ENCODE measurements at places on chromosomes 6 and 20.
A peak's percentile ranks its signal among the peaks of the same experiment; 100 is the strongest.

GRCh38 chr6:167984144-167984719 lies 13.2 kb upstream of the KIF25 start:
- no peak for DNase-seq

DNA sequence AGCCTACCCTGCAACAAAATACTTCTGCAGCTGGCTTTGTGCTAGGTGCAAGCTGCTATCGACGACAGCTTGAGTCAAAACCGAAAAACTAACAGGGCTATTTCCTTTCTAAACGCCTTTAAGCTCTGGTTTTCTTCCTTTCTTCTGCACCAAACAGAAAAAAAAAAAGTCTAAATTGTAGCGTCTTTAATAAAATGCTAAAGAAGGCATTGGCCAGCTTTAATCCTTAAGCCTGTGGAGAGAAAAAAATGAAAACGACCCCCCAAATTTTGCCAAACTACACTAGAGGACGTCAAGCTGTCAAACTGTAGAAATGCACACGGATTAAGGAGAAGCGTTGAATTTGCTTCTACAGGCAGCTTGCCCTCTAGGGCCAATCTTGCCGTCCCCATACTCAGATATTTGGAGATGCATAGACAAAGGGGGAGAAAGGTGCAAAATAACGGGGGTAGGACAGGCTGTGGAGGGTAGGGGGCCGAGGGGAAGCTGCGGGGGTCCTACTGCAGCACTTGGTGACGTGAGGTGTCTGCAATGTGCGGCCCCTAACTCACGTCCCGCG lies 1.4 kb upstream of the NRN1 start:
- DNase-seq, result no peak

DNA sequence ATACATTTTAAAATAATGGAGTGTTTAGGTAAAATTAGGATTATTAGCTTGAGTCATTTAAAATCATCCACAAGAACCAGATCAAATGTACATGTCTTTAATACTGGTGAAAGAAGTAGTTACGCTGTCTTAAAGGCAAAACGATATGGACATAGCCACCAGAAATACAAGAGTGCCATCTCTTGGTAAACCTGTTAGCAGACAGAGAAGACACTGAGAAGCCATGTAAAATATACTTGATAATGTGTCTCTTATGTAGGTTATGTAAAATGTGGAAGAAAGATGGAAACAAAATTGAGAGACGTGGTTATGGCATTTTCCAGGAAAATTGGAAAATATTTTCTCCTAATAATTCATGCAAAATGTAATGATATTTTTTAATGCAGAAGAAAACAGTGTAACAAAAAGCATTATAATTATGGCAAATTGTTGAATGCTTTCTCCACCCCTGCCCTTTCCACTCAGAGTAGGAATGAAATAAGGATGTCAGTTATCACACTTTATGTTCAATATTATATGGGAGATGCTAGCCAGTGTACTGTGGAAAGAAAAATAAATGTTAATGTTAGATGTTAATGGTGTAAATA lies 12.2 kb upstream of the SLC17A2 start:
- no peak for DNase-seq

DNA sequence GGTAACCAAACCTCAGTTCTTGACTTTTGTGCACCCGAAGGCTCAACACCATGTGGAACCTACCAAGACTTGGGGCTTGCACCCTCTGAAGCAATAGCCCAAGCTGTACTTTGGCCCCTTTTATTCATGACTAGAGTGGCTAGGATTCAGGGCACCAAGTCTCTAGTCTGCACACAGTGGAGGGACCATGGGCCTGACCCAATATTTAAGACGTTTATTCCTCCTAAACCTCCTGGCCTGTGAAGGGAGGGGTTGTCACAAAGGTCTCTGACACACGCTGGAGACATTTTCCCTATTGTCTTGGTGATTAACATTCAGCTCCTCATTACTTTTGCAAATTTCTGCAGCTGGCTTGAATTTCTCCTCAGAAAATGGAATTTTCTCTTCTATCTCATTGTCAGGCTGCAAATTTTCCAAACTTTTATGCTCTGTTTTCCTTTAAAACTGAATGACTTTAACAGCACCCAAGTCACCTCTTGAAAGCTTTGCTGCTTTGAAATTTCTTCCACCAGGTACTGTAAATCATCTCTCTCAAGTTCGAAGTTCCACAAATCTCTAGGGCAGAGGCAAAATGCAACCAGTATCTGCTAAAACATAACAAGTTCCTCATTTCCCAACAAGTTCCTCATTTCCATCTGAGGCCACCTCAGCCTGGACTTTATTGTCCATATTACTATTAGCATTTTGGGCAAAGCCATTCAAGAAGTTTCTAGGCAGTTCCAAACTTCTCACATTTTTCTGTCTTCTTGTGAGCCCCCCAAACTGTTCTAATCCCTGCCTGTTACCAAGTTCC lies 481.4 kb upstream of the BTBD3 start:
- DNase-seq, result no peak

- DNase-seq, result no peak
These were observed 57.1 kb upstream of the LRRC1 start for GRCh38 chr6:53737746-53738145.

DNA sequence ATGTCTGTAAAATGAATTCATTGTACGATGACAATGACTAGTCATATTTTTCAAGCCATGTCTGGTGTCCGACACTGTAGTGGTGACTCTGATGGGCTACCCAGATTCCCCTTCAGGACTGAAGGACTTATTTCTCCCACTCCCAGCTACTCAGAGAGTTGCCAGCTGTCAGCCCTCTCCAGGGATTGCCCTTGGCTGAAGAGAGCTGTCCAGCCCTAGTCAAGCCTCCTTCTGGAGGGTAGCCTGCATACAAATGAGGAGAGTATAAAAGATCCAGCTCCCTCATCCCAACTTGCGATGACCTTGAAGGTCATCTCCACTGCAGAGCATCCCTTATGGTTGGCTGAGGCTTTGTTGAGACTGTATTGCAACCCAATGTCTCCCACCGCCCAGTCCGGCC lies 29.9 kb downstream of the JPH2 start:
- peak; percentile 25 for DNase-seq

GRCh38 chr20:17023036-17023435 lies 203.8 kb upstream of the PCSK2 start:
- no peak for DNase-seq

DNA sequence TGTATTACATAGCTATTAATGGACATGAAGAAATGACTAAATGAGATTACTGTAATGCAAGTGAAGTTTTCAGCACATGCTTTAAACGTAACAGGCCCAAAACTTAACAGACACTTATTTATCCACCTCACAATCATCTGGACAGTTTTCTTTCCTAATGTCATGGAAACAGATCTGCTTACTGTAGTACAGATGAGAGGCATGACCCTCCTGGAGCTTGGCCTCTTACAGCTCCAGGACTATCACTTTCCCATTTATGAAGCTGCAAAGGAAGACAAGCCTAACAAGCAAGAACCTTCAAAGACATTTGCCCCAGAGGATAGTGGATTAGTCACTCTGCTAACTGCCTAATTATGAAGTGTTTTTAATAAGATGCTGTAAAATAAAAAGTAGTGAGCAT lies 419.3 kb downstream of the PHF3 start:
- no peak for DNase-seq

- DNase-seq, result no peak
These were observed 1026.9 kb upstream of the ADGRB3 start for GRCh38 chr6:67608099-67608749.

DNA sequence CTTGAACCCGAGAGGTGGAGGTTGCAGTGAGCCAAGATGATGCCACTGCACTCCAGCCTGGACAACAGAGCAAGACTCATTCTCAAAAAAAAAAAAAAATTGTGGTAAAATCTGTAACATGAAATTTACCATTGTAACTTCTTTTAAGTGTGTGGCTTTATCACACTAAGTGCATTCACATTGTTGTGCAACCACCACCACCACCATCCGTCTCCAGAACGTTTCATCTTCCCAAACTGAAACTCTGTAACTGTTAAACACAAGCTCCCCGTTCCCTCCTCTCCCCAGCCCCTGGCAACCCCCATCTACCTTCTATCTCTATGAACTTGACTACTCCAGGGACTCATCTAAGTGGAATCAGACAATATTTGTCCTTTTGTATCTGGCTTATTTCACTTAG lies 29.7 kb downstream of the PDRG1 start:
- no peak for DNase-seq

DNA sequence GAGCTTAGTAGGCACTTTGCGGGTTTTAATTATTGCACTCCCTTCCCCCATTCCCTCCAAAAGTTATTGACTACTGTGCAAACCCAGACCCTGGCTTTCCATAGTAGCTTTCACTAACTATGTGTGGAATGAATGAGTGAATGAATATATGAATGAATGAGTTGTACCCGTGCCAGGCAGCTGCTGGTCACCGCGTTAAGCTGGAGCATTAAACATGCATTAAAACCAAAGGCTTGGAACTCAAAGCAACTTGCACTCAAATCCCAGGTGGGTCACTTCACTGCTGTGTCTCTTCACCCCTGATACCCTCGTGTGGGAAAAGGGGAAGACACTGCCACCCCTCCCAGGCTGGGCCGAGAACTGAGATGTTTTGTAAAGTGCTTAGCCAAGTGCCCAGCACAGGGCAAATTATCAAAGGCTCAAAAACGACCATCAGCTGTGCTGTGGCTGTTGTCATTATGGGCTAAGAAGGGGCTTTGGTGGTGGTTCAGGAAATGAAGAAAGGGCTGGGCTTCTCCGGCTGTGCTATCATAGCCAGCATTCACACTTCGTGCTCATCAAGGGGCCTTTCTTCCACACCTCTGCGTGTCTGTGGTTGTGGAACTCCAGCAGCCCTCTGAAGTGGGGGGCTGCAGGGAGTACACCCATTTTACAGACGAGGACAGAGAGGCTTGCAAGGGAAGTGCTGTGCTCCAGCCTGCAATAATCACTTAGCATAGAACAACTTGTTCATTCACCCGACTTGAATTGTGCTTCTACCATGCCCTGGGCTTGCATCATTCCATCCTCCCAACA lies 60.2 kb upstream of the STX16 start:
- DNase-seq, result no peak

- DNase-seq, result no peak
These were observed 10.5 kb downstream of the NKX2-2 start for GRCh38 chr20:21503345-21503744.

DNA sequence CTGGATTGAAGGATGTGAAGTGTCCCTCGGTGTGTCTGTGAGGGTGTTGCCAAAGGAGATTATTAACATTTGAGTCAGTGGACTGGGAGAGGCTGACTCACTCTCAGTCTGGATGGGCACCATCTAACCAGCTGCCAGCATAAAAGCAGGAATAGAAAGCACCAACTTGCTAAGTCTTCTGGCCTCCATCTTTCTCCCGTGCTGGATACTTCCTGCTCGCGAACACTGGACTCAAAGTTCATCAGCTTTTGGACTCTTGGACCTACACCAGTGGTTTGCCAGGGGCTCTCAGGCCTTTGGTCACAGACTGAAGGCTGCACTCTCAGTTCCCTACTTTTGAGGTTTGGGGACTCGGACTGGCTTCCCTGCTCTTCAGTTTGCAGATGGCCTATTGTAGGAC lies 220.3 kb upstream of the LRFN2 start:
- DNase-seq, result no peak

GRCh38 chr6:101393829-101394251 lies 332 bp downstream of the GRIK2 start:
- peak; percentile 48 for DNase-seq

GRCh38 chr6:14804785-14805210 lies 441.1 kb upstream of the JARID2 start:
- DNase-seq, result no peak

- DNase-seq, result no peak
These were observed 139.9 kb downstream of the TBXT start for GRCh38 chr6:166027761-166028160.

DNA sequence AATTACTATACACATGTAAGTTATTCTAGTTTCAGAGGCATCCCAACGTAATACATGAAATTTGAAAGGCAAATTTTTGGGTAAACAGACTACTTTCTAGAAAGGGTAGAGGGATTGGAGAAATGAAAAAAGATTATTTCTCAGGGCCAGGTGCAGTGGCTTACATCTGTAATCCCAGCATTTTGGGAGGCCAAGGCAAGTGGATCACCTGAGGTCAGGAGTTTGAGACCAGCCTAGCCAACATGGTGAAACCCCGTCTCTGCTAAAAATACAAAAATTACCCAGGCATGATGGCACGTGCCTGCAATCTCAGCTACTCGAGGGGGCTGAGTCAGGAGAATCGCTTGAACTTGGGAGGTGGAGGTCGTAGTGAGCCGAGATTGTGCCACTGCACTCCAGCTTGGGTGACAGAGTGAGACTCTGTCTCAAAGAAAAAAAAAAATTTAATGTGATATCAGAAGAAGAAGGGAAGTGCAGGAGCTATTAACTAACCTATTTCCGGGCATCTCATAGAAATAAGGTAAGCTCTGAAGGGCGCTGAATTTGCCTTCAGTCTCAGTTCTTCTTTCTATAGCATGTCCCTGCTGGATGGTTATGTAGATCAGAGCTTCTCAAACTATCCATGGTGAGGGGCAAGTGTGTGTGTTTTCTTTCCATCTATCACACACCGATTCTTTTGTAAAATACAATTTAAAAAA lies 100.3 kb upstream of the MTHFD1L start:
- DNase-seq, result no peak

GRCh38 chr6:159481897-159482296 lies 211.1 kb downstream of the SOD2 start:
- no peak for DNase-seq

GRCh38 chr6:162922563-162923166 lies 194.9 kb downstream of the PACRG start:
- DNase-seq, result no peak

DNA sequence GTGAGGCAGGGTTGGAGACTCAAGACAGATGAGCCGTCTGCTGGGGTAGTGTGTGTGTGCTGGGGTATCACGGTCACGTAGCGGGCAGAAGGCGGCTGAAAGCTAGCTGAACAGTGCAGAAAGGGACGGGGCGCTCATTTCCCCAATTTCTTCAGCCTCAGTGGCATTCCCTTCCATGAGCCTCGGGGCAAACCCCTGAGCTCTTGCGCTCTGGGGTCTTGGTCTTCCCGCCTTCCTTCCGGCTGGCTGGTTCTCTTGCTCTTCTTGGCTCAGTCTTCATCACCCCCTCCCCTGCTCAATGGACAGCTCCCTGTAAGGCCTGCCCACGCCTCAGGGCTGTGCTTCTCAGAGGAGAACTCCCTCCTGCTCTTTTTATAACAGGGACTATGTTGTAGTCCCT lies 15.5 kb upstream of the TMEM181 start:
- no peak for DNase-seq

GRCh38 chr6:155955038-155955437 lies 499.4 kb upstream of the NOX3 start:
- DNase-seq, result no peak

- DNase-seq, result no peak
These were observed 484.7 kb downstream of the TFAP2B start for GRCh38 chr6:51303338-51303737.

DNA sequence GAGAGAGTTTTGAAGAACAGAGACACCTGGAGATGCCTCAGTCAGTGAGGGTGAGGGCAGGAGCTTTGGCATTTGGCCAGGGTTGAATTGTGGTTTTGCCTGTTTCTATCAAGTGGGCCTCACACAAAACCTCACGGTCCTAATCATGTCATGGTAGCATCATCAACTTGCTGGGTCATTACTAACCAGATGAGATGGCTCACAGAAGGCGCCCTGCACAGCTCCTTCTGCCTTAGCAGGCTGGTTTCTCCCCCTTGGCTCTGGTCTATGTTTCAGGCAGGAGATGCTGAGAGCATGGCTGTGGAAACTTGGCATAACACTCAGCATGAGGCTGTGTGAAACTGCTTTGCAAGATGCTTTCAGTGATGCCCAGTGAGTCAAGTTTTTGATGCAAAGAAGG lies 99.3 kb downstream of the LRRC1 start:
- DNase-seq, result no peak
